Mammary microvascular endothelial cell (primary cell): ENCODE measurements at places on chromosomes 3 and 15. TPM values are rescaled to one million over a fixed set of nuclear protein-coding genes. Genes with fewer than 3 reads are reported as not detected.

PDIA3 gene
- 271 and 278 TPM in 2 replicates for total RNA-seq

ANAPC13 gene
- 56.0 and 63.4 TPM in 2 replicates for total RNA-seq

SLC35G2 gene
- total RNA-seq, result 16.1 and 20.8 TPM in 2 replicates

UBA7 gene
- total RNA-seq, result 36.6 and 46.2 TPM in 2 replicates

SLC25A20 gene
- total RNA-seq, result 15.9 and 26.8 TPM in 2 replicates

TBL1XR1 gene
- 54.8 and 77.8 TPM in 2 replicates for total RNA-seq

GRK7 gene
- not detected in 2 replicates for total RNA-seq

TNNC1 gene
- total RNA-seq, result not detected in 2 replicates

A4GNT gene
- total RNA-seq, result not detected in 2 replicates

IQCF5 gene
- total RNA-seq, result not detected in 2 replicates

BFSP2 gene
- total RNA-seq, result not detected in 2 replicates

GOLGA8G gene
- total RNA-seq, result not detected in 2 replicates

AVEN gene
- 26.2 and 27.6 TPM in 2 replicates for total RNA-seq

CAMK2N2 gene
- not detected in 2 replicates for total RNA-seq

GOLGA8R gene
- total RNA-seq, result 0.20 TPM in 1 of 2 replicates, not detected in the other

HHLA2 gene
- not detected in 2 replicates for total RNA-seq

ROBO2 gene
- total RNA-seq, result 0.13 TPM in 1 of 2 replicates, not detected in the other

EFCC1 gene
- total RNA-seq, result 0.30 and 0.73 TPM in 2 replicates

NR2F2 gene
- 19.5 and 21.6 TPM in 2 replicates for total RNA-seq

PSTPIP1 gene
- total RNA-seq, result 0.60 TPM in 1 of 2 replicates, not detected in the other

MASP1 gene
- total RNA-seq, result 0.13 TPM in 1 of 2 replicates, not detected in the other

DNAJA4 gene
- total RNA-seq, result 6.3 and 7.8 TPM in 2 replicates

CIB1 gene
- 34.0 and 34.8 TPM in 2 replicates for total RNA-seq

P2RY1 gene
- 1.7 and 1.8 TPM in 2 replicates for total RNA-seq

LDHAL6B gene
- not detected in 2 replicates for total RNA-seq

DUOXA2 gene
- total RNA-seq, result not detected in 2 replicates

EFCAB12 gene
- not detected in 2 replicates for total RNA-seq

ALAS1 gene
- 61.3 and 61.8 TPM in 2 replicates for total RNA-seq

ARRDC4 gene
- 1.5 and 1.6 TPM in 2 replicates for total RNA-seq

PIGZ gene
- total RNA-seq, result 2.5 and 4.6 TPM in 2 replicates

ARPIN gene
- 11.8 and 12.8 TPM in 2 replicates for total RNA-seq

IGSF10 gene
- total RNA-seq, result under 0.01 TPM in 1 of 2 replicates, not detected in the other

CFAP92 gene
- total RNA-seq, result 0.10 and 0.27 TPM in 2 replicates

FBXW12 gene
- not detected in 2 replicates for total RNA-seq

ACSBG1 gene
- total RNA-seq, result 0.07 and 0.25 TPM in 2 replicates

ARL6IP5 gene
- total RNA-seq, result 117 and 132 TPM in 2 replicates

IP6K1 gene
- total RNA-seq, result 35.8 and 36.9 TPM in 2 replicates

CSPG4 gene
- total RNA-seq, result under 0.01 TPM in 1 of 2 replicates, not detected in the other

CAND2 gene
- 2.2 and 2.4 TPM in 2 replicates for total RNA-seq

CKMT1B gene
- total RNA-seq, result not detected in 2 replicates

PDZRN3 gene
- total RNA-seq, result not detected in 2 replicates

RBM5 gene
- total RNA-seq, result 60.9 and 68.9 TPM in 2 replicates

FGD5 gene
- 49.4 and 50.4 TPM in 2 replicates for total RNA-seq

TRPM1 gene
- under 0.01 and 0.60 TPM in 2 replicates for total RNA-seq

THRB gene
- under 0.01 and 0.39 TPM in 2 replicates for total RNA-seq

GOLGA8S gene
- 0.07 TPM in 1 of 2 replicates, not detected in the other for total RNA-seq

CSK gene
- total RNA-seq, result 30.0 and 30.9 TPM in 2 replicates

KLHL40 gene
- total RNA-seq, result not detected in 2 replicates

DISP2 gene
- total RNA-seq, result 0.13 and 0.39 TPM in 2 replicates

ERICH6 gene
- not detected in 2 replicates for total RNA-seq

RUVBL1 gene
- total RNA-seq, result 84.0 and 89.2 TPM in 2 replicates

AADACL2 gene
- total RNA-seq, result not detected in 2 replicates

TM6SF1 gene
- 20.3 and 24.1 TPM in 2 replicates for total RNA-seq

MESP2 gene
- total RNA-seq, result not detected in 2 replicates
